GM18507 (cell line): ENCODE measurements at places on chromosomes 12 and 14.

GRCh38 chr12:127809275-127809674 lies 457.7 kb upstream of the TMEM132C start:
- DNase-seq = no peak

- no peak for DNase-seq
Measured at GRCh38 chr14:92760524-92760805, 12.0 kb upstream of the LGMN start.

DNA sequence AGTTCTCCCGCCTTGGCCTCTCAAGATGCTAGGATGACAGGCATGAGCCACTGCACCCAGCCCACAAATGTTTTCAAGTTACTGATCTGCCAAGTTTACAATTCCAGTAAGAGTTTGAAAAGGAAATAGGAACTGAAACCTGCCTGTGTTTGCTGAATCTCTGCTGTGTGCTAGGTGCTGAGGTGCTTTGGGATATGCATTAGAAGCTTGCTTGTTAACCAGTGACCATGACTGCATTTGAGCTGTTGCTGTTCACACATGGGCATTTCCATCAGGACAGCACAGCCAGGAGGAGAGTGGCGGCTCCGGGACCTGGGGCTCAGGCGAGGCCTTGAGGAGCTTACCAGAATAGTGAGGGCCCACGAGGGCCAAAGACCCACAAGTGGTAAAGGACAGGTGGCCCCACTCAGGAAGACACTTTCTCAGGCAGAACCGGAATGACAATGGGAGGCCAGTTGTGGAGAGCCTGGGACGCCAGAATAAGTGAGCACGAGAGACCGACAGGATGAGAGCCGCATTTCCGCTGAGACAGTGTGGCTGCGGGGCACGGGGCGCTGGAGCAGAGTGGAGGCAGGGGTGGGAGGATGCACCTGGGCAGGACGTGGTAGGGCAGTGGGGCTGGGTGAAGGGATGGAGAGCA lies 54.5 kb upstream of the MMP17 start:
- peak; percentile 62 for DNase-seq

DNA sequence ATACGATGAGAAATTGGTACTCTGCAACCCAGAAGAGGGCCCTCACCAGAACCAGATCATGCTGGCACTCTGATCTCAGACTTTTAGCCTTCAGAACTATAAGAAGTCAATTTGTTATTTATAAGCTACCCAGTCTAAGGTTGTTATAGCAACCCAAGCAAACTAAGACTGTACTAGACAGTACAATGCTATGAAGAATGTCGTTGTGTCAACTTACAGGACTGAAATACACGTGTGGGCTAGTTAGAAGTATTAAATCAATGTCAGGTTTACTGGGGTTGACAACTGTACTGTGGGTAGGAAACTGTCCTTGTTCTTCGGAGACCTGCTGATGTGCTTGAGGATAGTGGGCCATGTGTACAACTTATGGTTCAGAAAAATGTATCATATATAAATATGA lies 19.7 kb downstream of the DUSP16 start:
- no peak for DNase-seq

GRCh38 chr14:103230021-103230420 lies 104.0 kb upstream of the EIF5 start:
- DNase-seq = no peak

DNA sequence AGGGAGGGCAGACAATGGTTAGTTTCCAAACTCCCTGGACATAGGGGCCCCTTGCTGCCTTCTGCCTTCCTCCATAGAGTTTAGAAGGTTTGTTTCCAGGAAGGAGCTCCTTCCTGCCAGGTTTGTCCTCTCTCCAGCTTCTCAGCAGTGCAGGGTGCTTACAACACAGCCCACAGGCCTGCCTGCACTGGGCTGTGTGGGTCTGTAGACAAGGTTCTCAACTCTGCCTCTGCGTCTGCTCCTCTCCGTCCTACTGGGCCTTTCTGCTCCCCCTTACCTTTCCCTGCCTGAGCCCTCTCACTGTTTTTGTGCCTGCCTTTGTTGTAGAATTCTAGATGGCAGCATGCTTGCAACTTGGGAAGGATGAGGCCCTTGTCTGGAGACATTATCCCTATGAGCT lies 124.0 kb downstream of the SAMD4A start:
- DNase-seq = no peak

GRCh38 chr12:113535100-113535499 lies 63.4 kb upstream of the LHX5 start:
- DNase-seq = no peak

DNA sequence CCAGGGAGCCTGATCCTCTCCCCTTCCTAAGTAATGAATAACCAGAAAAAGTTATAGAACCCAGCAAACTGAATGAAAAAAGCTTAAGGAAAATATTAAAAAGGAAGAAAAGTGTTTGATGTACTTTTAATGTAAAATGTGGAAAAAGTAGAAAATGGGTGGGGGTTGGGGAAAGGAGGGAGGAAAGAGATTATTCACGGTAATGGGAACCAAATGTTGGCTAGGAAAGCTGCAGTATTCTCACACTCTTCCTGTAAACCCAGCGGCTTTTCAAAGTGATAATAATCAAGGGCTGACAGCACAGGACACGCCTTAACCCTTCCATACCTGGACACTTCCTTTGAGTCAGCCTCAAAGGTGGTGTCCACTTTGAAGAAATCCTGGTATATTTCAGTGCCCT lies 139.2 kb downstream of the TGFB3 start:
- DNase-seq = no peak

GRCh38 chr12:52558781-52559445 lies 6.0 kb upstream of the KRT71 start:
- DNase-seq = no peak

GRCh38 chr12:91922139-91922538 lies 223.5 kb downstream of the BTG1 start:
- DNase-seq = no peak

DNA sequence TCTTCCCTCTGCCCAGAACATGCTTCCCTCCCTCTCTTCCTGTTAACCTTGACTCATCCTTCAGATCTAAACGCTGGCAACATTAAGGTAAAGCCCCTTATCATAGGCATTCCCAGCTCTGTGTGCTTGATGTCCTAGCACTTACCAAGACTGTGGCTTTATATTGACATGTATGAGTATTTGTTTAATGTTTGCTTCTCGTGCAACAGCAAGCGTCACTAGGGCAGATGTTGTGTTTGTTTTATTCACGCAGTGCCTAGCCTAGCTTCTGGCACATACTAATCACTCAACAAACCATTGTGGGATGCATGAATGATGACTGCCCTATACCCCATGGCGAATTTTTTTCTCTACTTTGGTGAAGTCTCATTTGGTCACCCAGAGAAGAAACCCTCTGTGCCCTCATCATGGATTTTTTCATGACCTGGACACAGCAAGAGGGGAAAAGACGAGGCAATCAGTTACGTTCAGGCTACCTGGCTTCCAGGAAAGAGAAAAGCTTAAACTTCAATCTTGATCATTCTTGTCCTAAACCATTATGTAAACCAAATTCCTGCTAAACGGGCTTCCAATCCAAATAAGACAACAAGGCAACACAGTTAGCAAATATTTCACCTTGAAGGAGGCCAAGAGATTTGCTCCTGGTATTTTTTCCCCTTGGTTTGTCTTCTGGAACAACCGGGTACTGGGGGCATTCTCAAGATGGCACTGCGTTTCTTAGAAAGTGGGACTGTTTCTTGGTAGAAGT lies 47.9 kb upstream of the SOCS2 start:
- no peak for DNase-seq

- DNase-seq = no peak
Measured at GRCh38 chr12:106211973-106212372, 35.8 kb downstream of the CKAP4 start.

- no peak for DNase-seq
Measured at GRCh38 chr14:81305065-81305464, 84.3 kb upstream of the GTF2A1 start.

DNA sequence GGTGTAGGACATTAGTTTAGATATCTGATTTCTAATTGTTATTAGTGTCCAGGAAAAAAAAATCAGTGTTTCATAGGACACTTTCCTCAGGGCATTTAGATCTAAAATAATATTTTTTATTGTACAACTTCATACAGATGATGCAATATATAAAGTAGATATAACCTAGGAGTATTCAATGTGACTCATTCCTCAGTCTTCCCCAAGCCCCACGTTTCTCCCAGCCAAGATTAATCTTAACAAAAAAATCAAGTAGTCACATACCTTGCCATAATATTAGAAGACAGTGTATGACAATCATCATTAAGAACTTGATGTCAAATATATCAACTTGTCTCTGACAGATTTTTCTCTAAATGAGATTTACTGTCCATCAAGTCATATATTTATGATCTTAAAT lies 37.1 kb downstream of the PPFIA2 start:
- no peak for DNase-seq

- DNase-seq = no peak
Measured at GRCh38 chr12:53152390-53152789, 28.1 kb upstream of the ZNF740 start.

DNA sequence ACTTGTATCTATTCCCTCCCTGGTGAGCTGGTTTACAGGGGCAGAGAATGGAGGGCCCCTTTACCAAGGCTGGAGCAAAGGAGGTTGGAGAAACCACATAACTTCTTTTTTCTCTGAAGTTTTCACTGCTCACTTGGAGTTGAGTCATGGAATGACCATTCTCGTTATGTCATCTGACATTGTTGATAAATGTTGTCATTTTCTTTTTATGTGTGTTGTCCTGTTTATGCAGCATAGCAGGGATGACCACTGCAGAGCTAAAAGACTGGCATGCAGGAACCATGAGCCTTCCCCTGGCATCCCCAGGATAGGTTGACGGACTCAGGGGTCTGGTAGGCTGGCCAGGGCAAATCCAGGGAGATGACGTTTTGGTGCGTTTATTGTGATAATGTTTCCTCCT lies 256.8 kb upstream of the DDHD1 start:
- DNase-seq = no peak

DNA sequence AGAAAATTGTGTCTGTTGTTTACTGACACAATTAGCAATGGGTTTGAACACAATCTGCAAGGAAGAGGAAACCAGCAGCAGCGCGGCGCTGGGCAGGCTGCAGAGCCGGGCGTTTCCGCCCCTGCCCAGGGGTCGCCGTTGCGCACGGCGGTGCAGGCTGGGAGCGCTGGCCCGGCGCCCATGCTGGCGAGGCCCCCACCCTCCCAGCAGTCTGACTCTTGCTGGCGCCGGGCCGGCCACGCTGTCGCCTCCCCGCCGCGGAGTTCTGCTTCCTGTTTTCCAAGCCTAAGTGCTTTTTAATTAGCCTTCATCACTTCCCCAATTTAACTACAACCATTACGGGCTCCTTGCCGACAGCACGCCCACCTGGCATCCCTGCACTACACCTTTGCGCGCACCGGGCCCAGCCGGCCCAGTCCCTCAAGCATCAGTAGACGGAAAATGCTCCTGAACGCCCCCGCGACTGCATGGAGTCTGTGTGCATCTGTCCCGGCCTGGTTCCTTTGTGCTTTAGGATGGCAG lies 212.1 kb downstream of the GXYLT1 start:
- no peak for DNase-seq

DNA sequence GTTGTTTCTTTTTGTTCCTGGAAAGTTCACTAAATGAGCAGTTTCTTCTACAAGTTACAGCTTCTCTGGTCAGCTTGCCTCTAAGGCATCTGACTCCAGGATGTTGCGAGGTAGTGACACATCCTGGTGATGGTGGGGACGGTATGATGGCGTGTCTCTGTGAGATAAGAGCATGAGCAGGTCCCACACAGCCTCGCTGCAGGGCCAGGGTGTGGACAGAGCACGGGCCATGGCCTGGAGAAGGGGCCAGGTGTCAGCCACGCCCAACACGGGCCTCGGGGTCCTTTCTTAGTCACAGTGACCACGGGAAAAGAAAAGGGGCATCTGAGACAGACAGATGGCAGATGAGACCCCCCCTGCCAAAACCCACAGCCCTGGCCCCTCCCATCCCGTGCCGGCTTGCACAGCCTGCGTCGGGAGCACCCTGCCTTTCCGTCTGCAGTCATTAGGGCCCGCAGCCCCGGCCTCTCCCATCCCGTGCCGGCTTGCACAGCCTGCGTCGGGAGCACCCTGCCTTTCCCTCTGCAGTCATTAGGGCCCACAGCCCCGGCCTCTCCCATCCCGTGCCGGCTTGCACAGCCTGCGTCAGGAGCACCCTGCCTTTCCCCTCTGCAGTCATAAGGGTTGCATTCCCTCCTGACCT lies 79.3 kb upstream of the DYNC1H1 start:
- no peak for DNase-seq

GRCh38 chr12:54371328-54372112 lies 7.2 kb upstream of the GPR84 start:
- DNase-seq = no peak

- peak; percentile 38 for DNase-seq
Measured at GRCh38 chr14:32201193-32201815, 541 bp upstream of the RNU6-7 start.

DNA sequence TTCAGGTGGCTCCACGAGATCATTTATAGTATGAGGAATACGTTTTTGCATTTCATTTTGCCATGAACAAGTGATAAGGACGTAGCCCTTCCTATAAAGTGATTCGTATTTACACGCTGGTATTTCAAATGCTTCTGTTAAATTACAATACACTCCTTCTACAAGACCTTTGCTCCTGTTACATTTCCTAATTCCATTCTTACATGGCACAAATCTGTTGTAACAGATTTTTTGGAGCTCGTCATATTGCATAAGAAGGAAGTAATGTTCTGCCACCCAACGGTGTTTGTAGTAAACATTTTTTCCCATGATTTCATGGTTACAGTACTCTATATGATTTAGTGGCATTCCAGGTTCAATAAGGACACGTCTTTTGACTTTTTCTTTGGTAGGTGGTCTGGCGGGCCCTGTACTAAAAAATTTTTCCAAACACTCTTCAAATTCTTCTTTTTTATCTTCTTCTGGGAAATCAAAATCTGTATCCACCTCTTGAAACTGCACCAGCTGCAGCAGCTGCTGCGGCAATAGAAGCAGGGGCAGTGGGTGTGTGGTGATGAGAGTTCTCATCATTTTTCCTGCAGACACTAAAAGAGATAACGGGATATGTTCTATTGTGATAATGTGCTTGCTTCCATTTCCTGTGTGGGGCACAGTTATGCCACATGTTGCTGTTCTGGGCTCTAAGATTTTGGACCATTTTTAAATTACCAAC lies 4.2 kb downstream of the RNASE9 start:
- no peak for DNase-seq

- DNase-seq = no peak
Measured at GRCh38 chr12:54413284-54414190, 5.5 kb downstream of the ITGA5 start.

DNA sequence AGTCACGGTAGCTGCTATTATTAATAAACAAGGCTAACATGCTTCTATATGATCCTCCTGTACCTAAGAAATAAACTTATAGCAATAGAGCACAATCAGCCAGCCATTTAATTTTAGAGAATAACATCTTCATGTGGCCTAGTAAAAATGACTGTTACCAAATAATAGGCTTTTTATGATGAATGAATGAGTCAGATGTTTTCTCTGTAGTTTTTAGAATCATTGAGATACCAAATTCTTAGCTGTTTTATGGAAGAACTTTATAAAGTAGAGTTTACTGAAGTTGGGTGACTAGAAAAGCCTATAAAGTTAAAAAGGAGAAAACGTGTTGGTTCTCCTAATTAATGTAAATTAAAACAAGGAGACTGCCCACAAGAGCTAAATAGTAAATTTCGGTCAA lies 40.7 kb downstream of the WNK1 start:
- DNase-seq = no peak
